NCI-H1417 treated with DMSO at 0.1 percent for 48 hours (cell line): ENCODE measurements at places on chromosomes 12 and 14.

GRCh38 chr12:125346362-125346761, 281.1 kb downstream of the AACS start:
- no peak for DNase-seq

- no peak for DNase-seq
Measured at GRCh38 chr12:34372003-34372402, 349.7 kb downstream of the ALG10 start.

- no peak for DNase-seq
Measured at GRCh38 chr14:44112774-44113460, 394.2 kb downstream of the FSCB start.

DNA sequence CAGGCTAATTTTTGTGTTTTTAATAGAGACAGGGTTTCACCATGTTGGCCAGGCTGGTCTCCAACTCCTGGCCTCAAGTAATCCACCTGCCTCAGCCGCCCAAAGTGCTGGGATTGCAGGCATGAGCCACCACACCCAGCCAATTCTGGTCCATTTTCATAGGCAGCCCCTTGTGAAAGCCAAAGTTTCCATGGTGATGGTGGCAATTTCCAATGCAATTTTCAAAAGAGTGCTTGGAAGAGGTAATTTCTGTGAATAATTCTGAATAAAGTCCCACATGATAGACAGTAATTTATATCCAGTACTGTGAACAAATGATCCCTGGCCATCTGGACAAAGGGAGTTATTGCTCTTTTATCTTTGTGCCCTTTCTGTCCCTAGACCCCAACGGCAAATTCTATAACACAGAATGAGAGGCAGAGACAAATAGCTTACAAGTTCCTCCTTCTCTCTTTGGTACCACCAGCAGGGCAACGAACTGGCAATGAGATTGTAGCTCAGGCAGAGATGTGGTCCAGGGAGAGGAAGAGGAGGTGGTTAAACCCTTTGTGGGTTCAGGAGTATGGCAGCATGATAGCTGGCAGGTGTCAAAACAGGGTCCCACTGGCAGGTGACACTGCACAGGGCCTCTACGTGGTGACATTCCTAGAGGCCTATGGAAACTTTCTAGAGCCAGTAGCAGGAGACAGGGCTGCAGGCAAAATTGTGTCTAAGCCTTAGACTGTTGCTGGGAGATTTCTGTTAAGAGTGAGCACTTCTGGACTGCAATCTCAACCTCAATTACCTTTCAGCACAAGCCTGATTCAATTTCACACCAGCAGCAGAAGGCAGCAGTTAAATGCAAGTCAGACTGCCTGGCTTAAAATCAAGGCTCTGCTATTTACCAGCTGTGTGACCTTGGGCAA, 46.5 kb downstream of the NT5DC3 start:
- DNase-seq: no peak

- no peak for DNase-seq
Measured at GRCh38 chr14:91333650-91334039, 84.0 kb downstream of the CCDC88C start.

GRCh38 chr12:113347107-113347506, 11.3 kb upstream of the PLBD2 start:
- no peak for DNase-seq

DNA sequence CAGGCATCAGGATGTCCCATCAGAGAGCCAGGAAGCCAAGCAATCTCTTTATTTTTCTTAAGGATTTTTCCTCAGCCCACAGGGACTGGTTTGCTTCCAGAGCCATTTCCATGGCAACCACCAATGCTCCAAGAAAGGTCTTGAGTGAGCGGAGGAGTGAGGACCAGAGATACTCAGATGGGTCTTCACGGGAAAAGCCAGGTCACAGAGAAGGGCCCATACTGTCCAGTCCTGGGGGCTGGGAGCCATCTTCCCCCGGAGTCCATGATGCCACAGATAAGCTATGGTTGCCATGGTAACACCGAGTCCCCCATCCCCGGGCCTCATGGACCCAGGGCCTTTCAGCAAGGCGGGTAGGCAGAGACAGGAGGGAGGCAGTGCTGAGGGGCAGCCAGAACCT, 28.6 kb downstream of the CMKLR1 start:
- DNase-seq: no peak

- no peak for DNase-seq
Measured at GRCh38 chr12:122031342-122032216, 9.9 kb downstream of the BCL7A start.

- DNase-seq: no peak
Measured at GRCh38 chr12:96294831-96295230, 100.7 kb downstream of the ELK3 start.

- no peak for DNase-seq
Measured at GRCh38 chr12:127209318-127209717, 1057.7 kb upstream of the TMEM132C start.

DNA sequence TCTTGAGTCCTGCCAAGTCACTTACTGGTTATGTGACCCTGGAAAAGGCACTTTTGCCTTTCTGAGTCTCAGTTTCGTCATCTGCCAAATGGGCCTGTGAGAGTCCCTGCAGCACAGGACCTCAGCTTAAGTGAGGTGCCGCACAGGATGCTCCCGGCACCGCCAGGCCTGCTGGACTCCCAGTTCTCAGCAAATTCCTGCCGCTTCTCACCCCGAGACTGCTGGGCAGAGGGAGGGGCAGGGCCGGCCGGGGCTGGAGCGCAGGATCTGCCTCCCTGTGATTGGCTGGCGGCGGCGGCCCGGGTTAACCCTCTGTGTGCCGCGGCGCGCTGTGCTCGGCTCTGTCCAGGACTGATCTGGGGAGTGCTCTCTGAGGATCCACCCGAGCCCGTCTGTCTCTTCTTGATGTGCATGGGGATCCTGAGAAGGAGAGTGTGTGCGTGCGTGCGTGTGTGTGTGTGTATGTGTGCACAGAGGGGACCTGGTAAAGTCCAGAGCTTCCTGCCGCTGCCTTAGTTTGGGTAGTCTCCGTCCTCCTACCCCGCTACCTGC, 8.6 kb downstream of the SETD1B start:
- DNase-seq: no peak

DNA sequence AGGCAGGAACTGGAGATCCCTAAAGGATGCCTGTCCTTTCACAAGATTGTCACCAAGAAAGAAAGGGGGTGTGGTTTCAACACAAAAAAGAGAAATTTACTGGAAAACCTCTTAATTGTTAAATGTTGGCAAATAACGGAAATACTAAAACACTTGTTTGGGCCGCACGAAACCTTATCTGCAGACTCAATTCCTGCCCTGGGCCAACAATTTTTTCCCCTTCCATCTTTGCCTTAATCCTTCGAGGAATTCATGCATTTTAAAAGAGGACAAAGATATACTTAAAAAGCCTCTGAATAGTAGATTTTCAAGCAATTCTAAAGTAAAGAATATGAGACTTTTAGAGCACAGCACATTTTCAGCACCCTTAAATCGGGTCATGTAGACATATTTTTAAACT, 366.2 kb downstream of the DUSP6 start:
- no peak for DNase-seq

DNA sequence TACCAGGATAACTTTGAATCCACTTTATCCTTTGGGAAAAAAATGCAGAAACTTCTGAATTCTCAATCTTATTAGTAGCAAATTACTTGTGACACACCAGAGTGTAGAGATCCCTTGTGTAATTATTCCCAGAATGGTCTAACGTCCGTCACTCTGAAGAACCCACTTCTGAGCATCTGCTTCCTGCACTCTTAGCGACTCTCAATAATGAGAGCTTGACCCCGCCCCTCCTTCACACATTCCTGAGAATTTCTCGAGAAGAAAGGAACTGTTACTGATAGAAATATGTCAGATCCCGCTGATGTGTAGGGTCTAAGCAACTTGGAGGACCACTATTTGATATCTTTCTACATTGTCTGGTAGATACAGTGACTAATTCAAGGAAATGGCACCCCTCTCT, 218.3 kb upstream of the PDZRN4 start:
- no peak for DNase-seq

GRCh38 chr14:83779266-83779665, 1750.7 kb upstream of the FLRT2 start:
- no peak for DNase-seq

DNA sequence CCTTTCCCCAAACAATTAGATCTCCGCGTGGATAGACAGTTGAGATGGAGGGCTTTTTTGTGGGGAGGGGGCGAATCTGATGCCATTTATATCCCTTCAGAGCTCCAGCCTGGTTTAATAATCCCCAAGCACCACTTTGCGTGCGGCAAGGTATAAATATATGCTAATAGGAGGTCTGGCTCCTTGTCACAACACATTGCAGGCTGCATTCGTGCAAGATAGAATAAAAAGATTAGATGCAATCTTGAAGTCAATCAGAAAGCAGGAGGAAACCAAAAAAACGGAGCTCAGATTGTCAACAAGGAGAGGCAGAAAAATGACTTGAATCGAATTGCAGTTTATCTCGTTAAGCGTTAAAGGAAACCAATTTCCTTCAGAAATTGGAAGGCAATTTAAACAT, 248.7 kb downstream of the SPTSSA start:
- DNase-seq: no peak

- DNase-seq: no peak
Measured at GRCh38 chr14:79407572-79407971, 803.7 kb downstream of the DIO2 start.

- DNase-seq: no peak
Measured at GRCh38 chr12:25942709-25943108, 15.8 kb upstream of the RASSF8 start.

GRCh38 chr12:1966561-1967226, 37.6 kb downstream of the DCP1B start:
- no peak for DNase-seq

GRCh38 chr14:82362452-82362851, 828.8 kb upstream of the SEL1L start:
- DNase-seq: no peak
